Right ventricle myocardium inferior (tissue), 1 donor: ENCODE measurements at places on chromosomes 3 and 15. TPM values are rescaled to one million over a fixed set of nuclear protein-coding genes. Genes with fewer than 3 reads are reported as not detected.

The SNX33 gene
- 13.3 TPM for total RNA-seq

The ATP13A5 gene
- not detected for total RNA-seq

The PLCH1 gene
- 1.3 TPM for total RNA-seq

The TMOD2 gene
- total RNA-seq = 9.5 TPM

The SAMD7 gene
- total RNA-seq = not detected
